ENCODE measurements at places on chromosomes 3 and 15. TPM values are rescaled to one million over a fixed set of nuclear protein-coding genes. Genes with fewer than 3 reads are reported as not detected.

The RLBP1 gene
- total RNA-seq: not detected

The POLQ gene
- total RNA-seq: 20.3 TPM

DNA sequence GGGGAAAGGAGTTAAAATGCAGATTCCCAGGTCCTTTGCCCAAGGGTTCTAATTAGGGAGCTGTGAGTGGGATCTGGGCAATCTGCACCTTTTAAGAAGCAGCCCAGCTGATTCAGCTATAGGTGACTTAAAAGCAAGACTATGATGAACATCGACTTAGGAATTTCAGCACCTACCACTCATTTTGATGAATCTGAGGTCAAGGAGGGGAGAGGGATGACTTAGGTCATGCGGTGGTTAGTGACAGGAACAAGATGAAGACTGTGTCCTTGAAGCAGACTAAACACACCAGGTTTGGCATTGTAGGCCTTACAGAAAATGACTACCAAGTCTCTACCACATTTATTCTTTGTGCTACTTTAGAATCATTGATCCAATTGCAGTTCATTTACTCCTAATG, 196.3 kb downstream of the DTWD1 start:
- no peak for DNase-seq

GRCh38 chr3:152909180-152909883, 74.4 kb downstream of the P2RY1 start:
- DNase-seq: peak; percentile 19

DNA sequence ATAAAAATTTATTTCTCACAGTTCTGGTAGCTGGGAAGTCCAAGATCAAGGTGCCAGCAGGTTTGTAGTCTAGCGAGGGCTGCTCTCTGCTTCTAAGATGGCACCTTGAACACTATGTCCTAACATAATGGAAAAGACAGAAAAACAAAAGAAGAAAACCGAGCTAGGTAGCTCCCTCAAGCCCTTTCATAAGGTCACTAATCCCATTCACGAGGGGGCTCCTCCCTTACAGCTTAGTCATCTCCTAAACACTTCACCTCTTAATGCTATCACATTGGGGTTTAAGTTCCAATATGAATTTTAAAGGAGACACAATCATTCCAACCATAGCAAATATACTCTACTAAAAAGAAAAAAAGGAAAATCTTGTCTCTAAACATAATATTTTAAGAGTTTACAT, 23.6 kb downstream of the GOLGA6D start:
- DNase-seq: no peak

DNA sequence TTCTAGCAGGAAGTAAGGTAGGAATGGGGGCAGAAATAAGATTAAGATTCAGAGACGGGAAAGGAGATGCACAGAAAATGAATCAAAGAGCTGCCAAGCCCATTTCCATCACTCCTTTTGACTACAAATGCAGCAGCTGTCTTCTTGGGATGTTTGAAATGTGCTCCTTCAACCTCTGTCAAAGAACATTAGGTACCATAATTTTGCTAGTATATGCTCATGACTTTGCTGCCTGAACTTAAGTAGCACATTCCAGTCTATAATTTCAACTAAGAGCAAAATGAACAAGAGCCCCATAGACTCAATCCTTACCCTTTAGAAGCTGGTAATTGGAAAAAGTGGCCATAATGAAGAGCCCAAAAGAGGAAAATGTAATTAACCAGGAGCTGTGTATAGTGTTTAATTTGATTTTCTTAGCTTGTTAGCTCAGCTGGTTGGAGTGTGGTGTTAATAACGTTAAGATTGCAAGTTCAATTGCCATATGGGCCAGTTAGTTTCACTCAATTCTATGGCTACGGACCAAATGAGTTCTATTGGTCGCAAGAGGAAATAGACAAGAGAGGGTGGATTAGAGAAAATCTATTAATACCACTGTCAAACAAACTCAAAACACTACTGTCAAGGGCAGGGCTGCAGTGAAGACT, 349.9 kb downstream of the ZBBX start:
- DNase-seq: no peak

Data from A673 (cell line).